ENCODE measurements at places on chromosomes 7 and 10. TPM values are rescaled to one million over a fixed set of nuclear protein-coding genes. Genes with fewer than 3 reads are reported as not detected.

Gene C10orf105
- not detected for total RNA-seq

Gene FOXP2
- not detected for total RNA-seq

Gene OR2A5
- total RNA-seq, result not detected

Gene NUTM2B
- 0.55 TPM for total RNA-seq

Gene OR2A12
- not detected for total RNA-seq

Gene CDH23
- total RNA-seq, result 3.9 TPM

Gene IFIT1B
- not detected for total RNA-seq

Gene LARP4B
- total RNA-seq, result 39.2 TPM

Gene NUTM2D
- 1.7 TPM for total RNA-seq

Gene SRRM3
- total RNA-seq, result 8.7 TPM

Gene POU6F2
- total RNA-seq, result not detected

Gene CAMK2G
- total RNA-seq, result 18.8 TPM

Gene ITIH5
- 0.09 TPM for total RNA-seq

Gene JAZF1
- total RNA-seq, result 6.3 TPM

Measured in A549 treated with ZK216348 at 1 μM for 4 hours (cell line).